ENCODE measurements at places on chromosomes 7 and 10.

GRCh38 chr10:116729243-116729642 lies 13.1 kb downstream of the HSPA12A start:
- no peak for DNase-seq

GRCh38 chr7:69908454-69908853 lies 310.2 kb downstream of the AUTS2 start:
- no peak for DNase-seq

GRCh38 chr10:126063353-126063791 lies 167.0 kb downstream of the FANK1 start:
- DNase-seq, result no peak

- peak; percentile 48 for DNase-seq
Measured at GRCh38 chr7:139909379-139910050, 80.5 kb downstream of the TBXAS1 start.

DNA sequence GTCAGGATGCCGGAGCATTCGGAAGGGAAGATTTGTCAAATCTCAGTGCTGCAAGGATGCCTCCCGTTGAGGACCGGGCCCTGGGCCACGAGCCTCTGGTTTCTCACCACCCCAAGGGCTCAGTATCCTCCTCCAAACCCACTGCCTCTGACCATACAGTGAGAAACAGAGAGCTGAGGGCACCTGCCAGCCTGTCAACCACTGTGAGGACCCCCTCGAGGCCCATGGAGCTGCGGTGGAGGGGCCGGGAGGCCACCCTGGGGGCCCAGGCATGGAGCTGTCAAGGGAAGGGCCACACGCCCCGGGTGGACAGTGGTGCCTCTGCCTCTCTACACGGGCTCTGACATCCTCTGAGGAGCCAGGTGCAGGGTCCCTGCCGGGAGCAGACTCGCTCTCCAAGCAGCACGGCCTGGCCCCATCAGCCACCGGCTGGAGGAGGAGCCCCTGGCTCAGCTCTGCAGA lies 248.0 kb upstream of the TCERG1L start:
- no peak for DNase-seq

- DNase-seq, result no peak
Measured at GRCh38 chr10:61024151-61024855, 80.3 kb upstream of the RHOBTB1 start.

DNA sequence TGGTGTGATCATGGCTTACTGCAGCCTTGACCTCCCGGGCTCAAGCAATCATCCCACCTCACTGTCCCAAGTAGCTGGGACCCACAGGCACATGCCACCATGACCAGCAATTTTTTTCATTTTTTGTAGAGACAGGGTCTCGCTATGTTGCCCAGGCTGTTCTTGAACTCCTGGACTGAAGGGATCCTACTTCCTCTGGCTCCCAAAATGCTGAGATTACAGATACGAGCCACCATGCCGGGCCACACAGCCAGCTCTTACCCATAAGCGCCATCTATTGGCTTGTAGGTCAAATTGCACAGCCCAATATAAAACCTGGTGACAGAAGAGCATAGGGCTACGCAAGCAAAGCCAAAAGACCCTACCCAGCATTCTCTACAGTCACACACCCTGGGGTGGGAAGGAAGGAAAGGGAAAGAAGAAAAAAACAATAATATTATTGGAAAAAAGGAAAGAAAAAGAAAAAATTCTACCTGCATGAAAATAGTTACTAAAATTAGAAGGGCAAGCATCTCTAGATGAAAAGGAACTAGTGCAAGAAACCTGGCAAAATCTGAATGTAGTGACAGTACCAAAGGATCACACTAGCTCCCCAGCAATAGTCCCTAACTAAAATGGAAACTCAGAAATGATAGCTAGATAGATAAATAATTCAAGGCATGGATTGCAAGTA lies 29.4 kb upstream of the AMPH start:
- peak; percentile 37 for DNase-seq

DNA sequence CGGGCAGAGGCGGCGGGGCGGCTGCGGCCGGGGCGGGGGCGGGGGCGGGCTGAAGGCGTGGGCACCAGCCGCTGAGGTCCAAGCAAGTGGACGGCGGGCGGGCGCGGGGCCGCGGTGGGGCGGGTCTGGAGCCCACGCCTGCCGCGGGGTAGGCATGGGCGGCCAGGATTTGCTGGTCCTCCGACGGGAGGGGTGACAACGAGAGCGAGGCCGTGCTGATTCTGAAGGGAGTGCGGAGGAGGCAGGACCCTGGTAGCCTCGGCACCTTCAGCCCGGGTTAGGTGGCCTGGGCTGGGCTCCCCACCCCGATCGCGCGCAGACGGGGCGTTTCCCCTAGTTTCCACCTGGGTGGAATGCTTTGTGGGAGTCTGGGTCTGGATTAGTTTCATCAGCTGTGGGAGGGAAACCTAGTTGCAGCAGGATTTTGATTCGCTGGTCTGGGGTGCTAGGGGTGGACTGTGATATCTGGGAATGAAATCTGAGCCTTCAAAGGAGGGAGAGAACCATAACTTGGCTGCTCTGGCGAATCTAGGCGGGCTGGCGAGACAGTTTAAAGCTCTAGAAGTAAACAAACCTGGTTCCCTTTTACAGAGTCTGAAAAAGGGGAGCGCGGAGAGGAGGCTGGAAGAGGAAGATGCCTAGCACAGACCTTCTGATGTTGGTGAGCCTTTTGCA lies 609 bp downstream of the SGPL1 start:
- DNase-seq, result peak; percentile 84

- DNase-seq, result no peak
Measured at GRCh38 chr7:69781412-69781846, 183.2 kb downstream of the AUTS2 start.

GRCh38 chr10:128739930-128740329 lies 613.7 kb upstream of the MKI67 start:
- no peak for DNase-seq

GRCh38 chr10:103559776-103560175 lies 66.3 kb downstream of the NEURL1 start:
- DNase-seq, result no peak

DNA sequence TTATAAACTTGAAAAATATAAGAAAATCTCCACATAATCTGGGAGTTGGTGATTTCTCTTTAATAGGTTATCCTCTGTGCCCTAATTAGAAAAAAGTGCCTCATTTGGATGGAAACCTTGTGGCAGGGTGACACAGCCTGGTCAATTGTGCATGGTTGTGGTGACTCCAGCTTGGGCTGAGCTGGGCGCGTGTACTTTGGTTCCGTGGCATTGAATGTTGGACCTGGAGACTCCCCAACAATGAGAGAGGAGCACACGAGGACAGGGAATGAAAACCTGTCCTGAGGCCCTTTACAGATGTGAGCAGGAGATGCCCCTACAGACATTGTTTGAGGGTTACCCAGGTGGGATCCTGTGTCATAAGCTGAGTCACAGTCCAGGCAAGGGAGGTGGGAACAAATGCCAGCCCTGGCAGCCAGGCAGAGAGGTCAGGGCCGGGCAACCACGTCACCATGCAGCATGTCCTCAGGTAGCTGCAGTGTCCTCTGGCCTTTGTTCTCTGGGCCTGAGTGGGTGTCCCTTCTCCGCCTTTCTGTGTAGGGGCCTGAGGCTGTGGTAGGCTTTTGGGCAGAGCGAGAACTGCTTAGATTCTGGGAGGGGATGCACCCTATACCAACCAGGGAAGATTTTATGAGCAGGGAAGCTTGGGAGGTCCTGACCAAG lies 147.4 kb upstream of the TBX20 start:
- DNase-seq, result no peak

DNA sequence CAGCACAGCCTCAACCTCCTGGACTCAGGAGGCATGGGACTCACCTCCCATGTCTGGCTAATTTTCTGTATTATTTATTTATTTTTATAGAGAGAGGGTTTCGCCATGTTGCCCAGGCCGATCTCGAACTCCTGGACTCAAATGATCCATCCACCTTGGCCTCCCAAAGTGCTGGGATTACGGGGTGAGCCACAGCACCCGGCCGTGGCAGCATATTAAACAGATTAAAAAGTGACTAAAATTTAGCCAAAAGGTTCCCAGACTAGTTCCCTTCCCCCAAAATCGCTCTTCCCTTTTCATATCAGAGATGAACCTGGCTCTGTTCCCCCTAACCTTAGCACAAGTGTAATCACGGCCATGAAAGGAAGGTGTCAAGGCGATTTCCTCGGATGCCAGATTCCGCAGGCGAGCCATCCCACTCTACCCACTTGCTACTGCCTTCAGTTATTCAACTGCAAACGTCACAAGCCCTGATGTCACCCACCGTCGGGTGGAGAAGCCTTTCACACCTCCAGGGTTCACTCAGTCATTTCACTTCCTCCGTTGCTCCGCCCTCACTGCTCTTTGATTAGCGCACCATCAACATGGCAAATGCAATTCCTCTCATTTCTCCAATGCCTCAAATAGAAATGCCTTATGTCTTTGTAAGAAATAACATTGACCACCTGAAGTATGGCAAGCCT lies 104.7 kb upstream of the RHEB start:
- no peak for DNase-seq

- DNase-seq, result peak; percentile 17
Measured at GRCh38 chr10:117936141-117936540, 110.6 kb downstream of the RAB11FIP2 start.

DNA sequence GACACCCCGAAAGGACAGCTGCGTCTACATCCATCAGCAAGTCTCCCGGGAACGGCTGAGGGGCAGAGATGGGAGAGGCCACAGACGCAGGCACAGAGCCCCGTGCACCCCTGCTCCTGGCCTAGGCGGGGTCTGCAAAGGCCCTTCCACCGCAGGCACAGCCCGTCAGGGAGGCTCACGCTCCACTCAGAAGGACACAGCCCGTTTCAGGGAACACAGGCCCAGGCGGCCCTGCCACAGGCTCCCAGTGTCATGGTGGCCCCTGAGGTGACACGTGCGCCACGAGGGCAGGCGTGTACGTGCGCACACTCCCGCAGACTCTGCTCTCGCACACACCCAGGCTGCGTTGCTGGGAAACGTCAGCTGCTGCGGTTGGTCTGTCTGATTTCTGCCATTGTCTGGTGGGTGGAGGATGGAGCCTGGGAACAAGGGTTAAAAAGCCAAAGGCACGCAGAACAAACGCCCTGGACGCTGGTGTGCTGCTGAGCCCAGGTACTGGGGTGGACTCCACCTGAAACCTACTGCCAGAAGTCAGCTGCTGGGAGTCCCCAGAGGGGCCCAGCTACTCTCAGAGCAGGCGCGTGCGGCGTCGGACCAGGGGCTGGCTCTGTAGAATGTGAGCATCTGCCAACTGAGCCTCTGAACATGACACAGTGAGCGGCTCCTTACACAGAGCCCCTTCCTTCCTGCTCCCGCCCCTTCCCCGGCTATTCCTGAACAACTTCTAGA lies 13.1 kb downstream of the GPER1 start:
- peak; percentile 68 for DNase-seq

DNA sequence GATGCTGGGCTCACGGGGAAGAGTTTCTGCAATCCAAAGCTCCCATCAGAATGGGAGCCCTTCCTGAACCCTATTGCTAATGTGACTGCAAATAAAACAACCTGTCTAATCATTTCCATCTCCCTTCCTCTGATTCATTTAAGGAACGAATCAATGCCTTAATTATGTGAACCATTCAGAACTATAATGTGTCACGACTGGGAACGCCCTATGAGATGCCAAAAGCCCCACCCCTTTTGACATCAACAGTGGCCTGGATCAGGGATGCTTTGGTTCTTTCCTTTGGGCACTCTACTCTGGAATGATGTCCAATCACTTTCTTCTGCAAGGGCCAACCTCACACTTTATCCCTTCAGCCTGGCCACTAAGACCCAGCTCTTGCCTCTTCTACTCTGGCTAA lies 195.4 kb upstream of the AOAH start:
- no peak for DNase-seq

GRCh38 chr7:124130-124949 lies 68.0 kb upstream of the FAM20C start:
- DNase-seq, result no peak

DNA sequence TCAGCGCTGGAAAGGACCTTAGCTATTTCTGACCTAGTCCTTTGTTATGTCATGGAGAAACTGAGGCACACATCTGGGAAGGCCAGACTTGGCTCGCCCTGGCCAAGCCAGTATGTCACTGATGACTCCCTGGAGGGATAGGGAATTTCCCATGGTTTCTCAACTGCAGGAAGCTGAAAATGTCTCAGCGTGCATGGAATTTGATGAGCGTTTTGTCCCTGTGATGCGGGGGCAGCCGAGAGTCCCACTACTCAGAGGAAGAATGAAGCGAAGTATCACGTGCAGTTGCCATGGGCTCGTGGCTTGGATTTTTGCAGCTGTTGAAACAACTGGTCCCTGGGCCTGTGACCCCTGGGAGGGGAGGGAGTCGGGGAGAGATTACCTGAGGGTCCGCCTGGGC lies 44.8 kb downstream of the CLIP2 start:
- DNase-seq, result no peak

- no peak for DNase-seq
Measured at GRCh38 chr7:144452064-144452463, 48.6 kb upstream of the NOBOX start.

- no peak for DNase-seq
Measured at GRCh38 chr10:80462299-80462980, 8.3 kb downstream of the TSPAN14 start.

DNA sequence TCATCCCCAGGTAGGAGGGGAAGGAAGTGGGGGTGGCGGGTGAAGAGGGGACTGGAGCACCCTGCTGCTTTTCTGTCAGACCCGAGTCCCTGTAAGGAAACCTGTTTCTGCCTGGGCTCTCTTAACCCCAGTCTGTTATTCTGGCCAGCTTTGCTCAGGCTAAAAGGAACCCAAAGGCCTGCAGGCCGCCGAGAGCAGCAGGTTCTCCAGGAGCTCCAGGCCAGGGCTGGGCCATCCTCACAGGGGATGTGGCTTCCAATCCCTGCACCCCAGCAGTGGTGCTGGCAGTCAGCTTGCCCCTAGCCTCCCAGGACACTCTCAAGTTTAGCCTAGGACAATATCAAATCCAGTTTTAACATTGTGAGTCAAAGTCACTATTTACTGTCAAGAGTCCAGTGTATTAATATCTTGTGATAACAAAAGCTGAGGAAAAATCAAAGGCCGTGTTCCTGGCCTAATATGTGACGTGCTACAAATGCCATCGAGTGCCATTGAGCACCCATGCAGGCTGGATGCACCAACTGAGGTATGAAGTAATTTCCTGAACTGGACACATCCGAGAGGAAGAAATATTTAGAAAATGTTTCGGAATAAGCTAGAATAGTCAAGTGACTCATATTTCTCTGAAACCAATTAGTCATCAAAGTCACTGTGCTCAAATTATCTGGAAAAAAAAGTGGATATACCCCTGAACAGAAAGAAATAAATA lies 7.0 kb downstream of the PKD1L1 start:
- DNase-seq, result no peak

- DNase-seq, result no peak
Measured at GRCh38 chr7:47402941-47403866, 178.7 kb downstream of the TNS3 start.

DNA sequence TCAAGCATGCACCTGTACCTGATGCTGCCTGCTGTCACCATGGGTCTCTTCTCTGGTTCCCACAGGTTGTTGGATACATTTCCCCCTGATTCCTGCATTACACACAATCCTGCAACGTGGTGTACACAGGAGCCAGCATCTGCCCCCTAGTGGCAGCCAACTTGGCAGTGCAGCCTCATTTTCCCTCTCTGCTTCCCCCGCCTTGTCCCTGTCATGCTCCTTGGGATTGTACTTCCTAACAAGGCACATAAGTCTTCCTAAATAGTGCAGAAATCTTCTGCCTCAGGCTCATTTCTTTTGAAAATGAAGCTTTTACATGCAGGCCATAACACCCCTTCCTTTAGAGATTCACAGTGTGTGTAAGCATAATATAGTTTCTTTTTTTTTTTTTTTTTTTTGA lies 387.5 kb downstream of the CCSER2 start:
- DNase-seq, result peak; percentile 50

Data from SK-N-DZ (cell line).